Stimulated activated CD8-positive, alpha-beta memory T cell treated with anti-CD3 and anti-CD28 coated beads, Interleukin-2, amount 100 ng/mL, for 1 hour (primary cell): ENCODE measurements at places on chromosomes 1 and 21.

- no peak for DNase-seq
Observed at GRCh38 chr1:167763525-167764220, 41.9 kb downstream of the MPZL1 start.

- no peak for DNase-seq
Observed at GRCh38 chr1:36497207-36497606, 14.5 kb upstream of the CSF3R start.

- peak; percentile 35 for DNase-seq
Observed at GRCh38 chr1:9615316-9616063, 26.8 kb downstream of the TMEM201 start.

DNA sequence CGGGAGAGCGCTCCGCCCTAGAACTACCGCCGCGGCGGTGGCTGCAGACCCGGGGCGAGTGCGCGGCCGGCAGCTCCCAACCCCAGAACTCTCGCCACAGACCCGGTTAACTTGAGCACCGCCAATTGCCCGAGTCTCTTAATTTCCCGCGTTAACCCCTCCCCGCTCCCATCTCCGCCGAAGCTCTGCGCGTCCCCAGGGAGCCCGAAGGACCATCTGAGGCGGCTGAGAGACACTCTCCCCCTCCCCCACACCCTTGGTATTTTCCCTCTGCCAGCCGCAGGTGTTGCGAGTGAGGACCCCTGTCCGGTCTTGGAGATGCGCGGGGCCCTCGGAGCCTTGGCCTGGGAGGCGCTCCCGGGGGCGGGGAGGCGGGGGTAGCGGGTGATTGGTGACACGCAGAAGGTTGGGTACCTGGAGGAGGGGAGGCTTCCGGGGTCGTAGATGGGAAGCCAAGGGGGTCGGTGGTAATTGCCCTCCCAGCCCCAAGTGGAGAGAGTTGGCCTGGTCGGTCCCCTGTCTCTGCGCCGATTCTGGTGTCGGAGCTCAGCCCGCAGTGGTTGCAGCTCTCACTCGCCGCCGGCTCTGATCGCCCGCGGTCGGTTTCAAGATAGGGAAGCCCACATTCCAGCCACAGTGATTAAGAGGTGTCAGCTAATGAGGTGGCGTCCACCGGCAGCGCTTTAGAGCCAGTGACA, 858 bp upstream of the SUSD4 start:
- DNase-seq = no peak

GRCh38 chr1:23807453-23807852, 6.9 kb upstream of the GALE start:
- no peak for DNase-seq

DNA sequence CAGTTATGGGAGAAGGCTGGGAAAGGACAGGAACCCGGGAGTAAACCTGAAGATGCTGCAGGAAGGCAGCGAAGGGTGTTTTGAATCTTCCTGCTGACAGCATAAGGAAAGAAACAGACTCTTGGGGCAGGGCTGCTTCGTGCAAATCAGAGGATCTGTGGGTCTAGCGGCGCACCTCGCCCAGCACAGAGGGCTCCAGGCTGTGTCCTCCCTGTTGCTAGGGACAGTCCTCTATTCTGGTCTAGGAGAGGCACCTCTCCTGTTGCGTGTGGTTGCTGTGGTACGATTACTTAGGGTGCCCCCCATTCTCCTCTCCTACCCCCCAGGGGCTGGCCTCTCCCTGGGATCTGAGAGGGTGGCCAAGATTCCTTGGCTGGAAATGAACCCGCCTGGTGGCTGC, 11.4 kb downstream of the C2CD2 start:
- DNase-seq = no peak

DNA sequence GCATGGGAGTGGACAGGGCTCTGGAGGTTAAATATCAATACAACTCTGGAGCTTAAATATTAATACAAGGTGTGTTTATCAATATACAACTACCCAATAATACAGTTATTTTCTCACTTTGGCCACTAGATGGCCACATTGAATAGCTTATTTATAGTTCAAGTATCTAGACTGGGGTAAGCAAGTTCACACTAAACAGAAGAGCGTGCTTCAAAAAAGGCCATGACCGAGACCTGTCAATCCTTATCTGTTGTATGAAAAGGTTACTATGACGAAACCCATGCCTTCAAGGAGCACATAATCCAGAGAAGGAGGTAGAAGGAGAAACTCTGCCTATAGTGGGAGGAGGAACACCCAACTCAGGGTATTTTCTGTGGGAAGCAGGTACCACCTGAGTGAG, 29.1 kb downstream of the CHML start:
- no peak for DNase-seq

GRCh38 chr21:28635541-28635940, 357.1 kb downstream of the LTN1 start:
- no peak for DNase-seq

GRCh38 chr1:36513676-36514473, 31.2 kb upstream of the CSF3R start:
- no peak for DNase-seq

- no peak for DNase-seq
Observed at GRCh38 chr1:159952932-159953331, 1.1 kb downstream of the SLAMF9 start.

DNA sequence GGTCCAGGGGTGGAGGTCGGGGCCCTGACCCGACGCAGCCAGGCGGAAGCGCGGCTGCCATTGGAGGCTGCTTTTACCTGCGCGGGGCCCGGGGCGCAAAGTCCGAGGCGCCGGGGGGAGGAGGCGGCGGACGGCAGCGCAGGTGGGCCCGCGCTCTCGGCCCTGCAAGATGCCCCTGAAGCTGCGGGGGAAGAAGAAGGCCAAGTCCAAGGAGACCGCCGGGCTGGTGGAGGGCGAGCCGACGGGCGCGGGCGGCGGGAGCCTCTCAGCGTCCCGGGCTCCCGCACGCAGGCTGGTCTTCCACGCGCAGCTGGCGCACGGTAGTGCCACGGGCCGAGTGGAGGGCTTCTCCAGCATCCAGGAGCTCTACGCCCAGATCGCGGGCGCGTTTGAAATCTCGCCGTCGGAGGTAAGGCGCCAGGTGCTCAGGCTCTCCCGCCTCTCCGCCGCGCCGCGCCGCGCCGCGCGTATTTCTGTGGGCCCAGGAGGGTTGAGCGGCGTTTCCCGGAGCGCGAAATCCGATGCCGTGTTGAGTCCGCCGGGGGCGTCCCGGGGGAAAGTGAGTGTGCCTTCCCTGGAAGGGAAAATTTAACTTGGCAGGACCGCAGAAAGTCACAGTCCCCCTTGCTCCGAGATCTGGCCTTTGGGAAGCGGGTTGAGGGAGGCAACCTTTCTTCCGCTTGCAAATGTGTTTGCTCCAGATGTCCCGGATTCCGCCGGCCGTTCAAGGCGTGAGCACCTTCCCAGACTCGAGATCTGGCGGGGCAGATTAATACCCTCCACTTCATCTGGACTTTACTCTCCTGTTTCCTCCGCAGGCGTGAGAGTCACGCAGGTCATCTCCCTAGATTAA, at the start of gene GIPC2:
GIPC2 (plus strand) TSS at position 41 of the 853 bp plus-strand sequence; CDS start at position 170, 129 bp downstream.
- DNase-seq = no peak

DNA sequence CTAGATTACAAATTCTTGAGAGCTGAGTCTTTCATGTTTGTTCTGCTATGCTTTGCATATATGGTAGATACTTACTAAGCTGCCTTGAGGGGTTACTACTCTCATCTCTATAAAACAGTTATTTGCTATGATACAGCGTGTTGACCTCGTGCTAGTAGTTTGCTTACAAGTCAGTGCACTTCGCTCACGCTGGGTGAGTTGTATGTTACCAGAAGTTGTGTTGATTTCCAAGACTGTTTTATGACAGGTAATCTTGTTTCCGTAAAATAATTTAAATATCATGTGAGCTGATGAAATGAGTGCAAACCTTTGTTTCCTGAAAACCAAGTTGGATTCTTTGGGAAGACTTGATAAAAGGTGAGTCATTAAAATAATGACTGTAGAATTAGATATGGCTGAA, 7.3 kb downstream of the MRPS6 start:
- no peak for DNase-seq

GRCh38 chr1:26546375-26546774, 16.8 kb downstream of the RPS6KA1 start:
- DNase-seq = no peak

DNA sequence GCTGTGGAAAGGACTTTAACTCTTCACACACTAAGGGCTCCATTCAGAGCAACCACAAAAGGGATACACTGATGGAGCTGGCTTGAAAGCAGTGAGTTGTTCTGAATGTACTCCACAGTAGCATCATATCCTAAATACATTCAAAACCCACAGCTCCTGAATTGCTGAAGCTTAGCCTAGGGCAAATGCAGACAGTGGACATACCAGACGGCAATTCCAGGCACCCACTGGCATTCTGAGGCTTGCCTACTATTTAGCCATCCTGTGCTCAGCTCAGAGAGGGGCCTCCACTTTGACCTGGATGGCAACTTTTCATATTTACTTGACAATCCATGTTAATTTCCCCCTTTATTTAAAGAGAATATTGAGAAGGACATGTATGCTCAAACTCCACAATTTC, 303.5 kb downstream of the NTNG1 start:
- no peak for DNase-seq

DNA sequence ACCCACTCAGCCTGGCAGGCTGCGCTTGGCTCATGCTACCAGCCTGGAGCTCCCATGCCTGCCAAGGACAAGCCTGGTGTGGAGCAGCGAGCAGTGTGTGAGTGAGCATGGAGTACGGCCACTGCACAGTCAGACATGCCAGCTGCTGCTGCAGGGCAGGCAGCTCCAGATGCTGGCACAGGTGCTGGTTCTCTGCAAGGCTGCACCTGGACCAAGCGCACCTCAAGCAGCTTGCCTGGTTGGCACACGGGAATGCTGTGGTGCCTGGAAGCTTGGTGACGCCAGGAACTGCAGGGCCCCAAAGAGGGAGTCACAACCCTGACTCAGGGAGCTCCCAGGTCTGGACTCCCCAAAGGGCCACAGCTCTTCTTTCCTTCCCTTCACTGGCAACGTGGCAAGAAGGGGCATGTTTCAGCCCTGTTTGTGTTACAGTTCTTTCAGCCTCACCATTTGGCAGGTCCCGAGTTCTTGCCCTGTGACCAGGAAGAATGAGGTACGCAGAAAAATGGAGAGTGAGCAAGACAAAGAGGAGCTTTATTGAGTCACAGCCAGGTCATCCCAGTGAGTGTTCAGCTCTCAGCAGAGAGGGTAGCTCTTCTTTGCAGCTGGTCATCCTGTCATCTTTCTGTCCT, 26.1 kb downstream of the ACOT7 start:
- no peak for DNase-seq

GRCh38 chr1:165169028-165169427, 187.5 kb downstream of the LMX1A start:
- DNase-seq = no peak

- no peak for DNase-seq
Observed at GRCh38 chr1:69824932-69825331, 257.2 kb downstream of the LRRC7 start.

GRCh38 chr1:178518894-178519293, 6.0 kb downstream of the TEX35 start:
- DNase-seq = no peak

- no peak for DNase-seq
Observed at GRCh38 chr1:216721062-216721461, 2.2 kb downstream of the ESRRG start.

GRCh38 chr1:30378003-30378596, 345.3 kb downstream of the MATN1 start:
- DNase-seq = no peak

GRCh38 chr1:72636631-72637030, 354.3 kb upstream of the NEGR1 start:
- no peak for DNase-seq

DNA sequence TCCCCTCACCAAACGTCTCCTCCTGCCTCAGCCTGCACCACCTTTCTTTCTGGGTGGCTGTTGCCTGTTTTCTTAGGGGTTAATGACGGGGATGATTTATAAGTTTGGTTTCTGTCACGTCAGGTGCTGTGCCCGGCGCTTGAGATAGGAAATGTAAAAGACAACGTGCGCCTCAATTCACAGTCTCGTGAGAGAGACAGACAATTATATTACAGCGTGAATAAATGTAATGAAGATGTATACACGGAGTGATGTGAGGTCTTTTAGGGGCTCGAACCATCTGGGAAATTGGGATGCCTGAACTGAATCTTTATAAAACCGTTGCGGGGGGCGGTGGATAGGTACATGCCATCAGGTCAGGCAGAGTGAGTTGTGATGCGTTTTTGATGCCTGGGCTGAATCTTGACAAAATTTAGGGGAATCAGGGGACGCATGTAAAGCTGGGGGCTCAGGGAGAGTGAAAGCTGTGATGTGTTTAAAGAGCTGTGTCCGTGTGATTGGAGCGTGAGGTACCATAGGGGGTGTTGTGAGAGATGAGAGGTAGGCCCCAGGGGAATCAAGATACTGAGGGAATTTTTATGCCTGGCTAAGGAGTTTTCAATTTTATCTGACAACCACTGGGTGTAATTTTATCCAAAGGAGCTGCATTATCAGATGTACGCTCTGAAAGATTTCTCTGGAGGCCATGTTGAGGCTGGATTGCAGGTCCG, 831 bp downstream of the TIPRL start:
- DNase-seq = no peak

DNA sequence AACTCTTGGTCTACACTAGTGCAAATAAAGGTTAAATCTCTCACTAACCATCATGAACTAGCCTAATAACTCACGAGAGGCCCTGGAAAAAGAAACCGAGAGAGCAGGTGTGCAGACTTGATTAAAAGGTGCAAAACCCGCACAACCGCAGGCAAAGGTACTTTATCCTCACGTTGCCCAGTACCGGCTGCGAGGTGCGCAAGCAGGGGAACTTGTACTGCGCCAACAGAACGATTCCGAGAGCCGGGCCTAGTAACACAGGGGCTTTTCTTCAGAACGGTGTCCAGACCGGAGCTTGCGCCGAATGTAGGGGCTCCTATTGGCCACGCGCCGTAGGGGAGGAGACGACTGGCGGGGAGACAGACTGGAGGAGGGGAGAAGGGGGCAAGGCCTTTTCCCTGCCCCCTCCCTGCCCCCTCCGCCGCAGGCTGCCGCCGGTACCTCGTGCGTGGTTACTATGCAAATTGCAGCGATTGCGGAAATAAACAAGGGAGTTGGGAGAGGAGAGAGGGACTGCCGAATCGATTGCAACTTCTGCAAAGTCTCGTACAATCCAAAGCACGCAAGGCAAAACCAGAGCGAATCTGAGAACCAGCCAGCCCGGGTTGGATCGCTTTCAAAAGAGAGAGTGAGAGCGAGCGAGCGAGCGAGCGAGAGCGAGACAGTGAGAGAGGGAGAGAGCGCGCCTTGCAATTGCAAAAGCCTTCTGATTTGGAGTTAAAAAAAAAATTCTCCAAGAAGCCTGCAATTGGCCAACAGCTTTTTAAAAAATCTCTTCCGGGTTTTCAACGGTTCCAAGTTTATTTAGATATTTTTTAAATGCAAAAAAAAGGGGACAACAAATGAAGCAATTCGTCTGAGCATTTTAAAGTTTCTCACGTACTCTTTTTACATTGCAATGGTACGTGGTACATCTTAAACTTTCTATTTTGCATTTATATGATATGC, 5.4 kb upstream of the NFIA start:
- peak; percentile 67 for DNase-seq

GRCh38 chr1:223887747-223888418, 42.1 kb upstream of the TP53BP2 start:
- DNase-seq = no peak

- peak; percentile 14 for DNase-seq
Observed at GRCh38 chr1:23100074-23100748, 68.4 kb downstream of the LUZP1 start.
